ENCODE measurements at places on chromosomes 1 and 21. TPM values are rescaled to one million over a fixed set of nuclear protein-coding genes. Genes with fewer than 3 reads are reported as not detected.

GRCh38 chr1:22044690-22045420 is 7.7 kb upstream of the CDC42 start:
- no peak for DNase-seq

DNA sequence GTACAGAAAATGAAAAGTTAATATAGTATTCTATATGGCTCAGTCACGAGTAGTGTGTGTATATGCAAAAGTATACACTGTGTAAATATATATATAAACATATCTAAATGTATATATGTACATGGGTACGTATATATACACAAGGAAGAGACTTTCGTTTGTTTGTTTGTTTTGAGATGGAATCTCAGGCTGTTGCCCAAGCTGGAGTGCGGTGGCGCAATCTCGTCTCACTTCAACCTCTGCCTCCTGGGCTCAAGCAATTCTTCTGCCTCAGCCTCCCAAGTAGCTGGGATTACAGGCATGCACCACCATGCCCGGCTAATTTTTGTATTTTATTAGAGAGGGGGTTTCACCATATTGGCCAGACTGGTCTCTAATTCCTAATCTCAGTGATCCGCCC is 16.4 kb downstream of the IL12RB2 start:
- DNase-seq, result no peak

DNA sequence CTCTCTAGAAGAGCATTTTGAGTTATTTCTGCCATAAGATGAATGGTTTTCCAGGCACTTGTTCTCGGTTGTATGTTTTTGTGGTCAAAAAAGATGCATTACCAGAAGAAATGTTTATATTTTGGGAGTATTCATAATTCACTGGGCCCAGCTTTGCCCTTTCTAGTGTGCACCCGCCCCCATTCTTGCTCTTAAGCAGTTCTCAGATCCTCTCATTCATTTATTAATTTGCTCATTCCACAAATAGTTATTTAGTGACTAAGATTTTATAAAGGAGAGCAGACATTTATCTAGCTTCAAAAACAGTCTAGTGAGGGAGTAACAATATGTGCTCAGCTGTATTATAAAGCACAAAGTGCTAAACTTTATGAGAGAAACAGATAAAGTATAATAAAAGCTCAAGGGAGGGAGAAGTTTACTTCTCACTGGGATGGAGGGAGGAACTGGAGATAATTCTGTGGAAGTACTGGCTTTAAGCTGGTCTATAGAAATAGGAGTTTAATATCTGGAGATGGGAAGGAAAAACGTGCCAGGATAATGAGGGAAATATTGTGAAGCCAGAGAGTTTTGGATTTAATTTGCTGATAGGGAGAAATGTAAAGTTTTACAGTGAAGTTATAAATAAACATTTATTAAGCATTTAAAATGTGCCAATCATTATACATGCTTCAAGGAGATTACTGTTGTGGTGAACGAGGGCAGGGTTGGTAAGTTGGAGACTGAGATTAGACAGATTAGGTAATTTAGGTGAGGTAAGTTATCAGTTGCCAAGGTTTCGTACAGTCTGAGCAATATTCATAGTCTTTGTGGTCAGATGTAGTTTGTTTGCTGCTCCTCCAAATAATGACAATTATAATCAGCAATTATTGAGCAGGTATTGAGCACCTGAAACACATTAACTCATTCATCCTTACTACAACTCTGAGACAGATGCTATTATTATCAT is 9.1 kb upstream of the MACF1 start:
- DNase-seq, result no peak

GRCh38 chr1:214397497-214397896 is 116.5 kb downstream of the SMYD2 start:
- no peak for DNase-seq

DNA sequence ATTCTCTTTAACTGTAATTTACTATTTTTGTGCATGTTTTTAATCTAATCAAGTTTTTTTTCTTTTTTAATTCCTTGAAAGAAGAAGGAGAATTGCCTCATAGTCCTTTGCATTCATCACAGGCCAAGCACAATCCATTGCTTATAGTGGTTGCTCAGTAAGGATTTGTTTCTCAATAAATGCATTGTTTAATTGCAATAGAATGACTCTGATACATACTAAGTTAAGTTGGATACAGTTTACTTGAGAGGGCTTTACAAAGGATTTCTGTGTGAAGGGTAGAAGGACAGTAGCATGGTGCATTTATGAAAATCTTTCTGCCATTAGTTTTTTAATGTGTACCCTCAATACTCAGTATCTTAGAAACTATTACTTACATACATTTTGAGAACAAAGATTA is 186.2 kb downstream of the LRRIQ3 start:
- no peak for DNase-seq

GRCh38 chr21:21722731-21723130 is 724.5 kb downstream of the NCAM2 start:
- no peak for DNase-seq

SYTL1 gene
- 0.37 TPM for total RNA-seq

CHIA gene
- not detected for total RNA-seq

IQCC gene
- total RNA-seq, result 0.61 TPM

ATP1B1 gene
- total RNA-seq, result 340 TPM

IFNAR2 gene
- 46.7 TPM for total RNA-seq

GBP4 gene
- 14.2 TPM for total RNA-seq

UBR4 gene
- 101 TPM for total RNA-seq

CLK2 gene
- total RNA-seq, result 14.3 TPM

WNT4 gene
- total RNA-seq, result 0.08 TPM

Measured in heart left ventricle (tissue), 16 donors.